ENCODE measurements at places on chromosomes 2 and 18.

DNA sequence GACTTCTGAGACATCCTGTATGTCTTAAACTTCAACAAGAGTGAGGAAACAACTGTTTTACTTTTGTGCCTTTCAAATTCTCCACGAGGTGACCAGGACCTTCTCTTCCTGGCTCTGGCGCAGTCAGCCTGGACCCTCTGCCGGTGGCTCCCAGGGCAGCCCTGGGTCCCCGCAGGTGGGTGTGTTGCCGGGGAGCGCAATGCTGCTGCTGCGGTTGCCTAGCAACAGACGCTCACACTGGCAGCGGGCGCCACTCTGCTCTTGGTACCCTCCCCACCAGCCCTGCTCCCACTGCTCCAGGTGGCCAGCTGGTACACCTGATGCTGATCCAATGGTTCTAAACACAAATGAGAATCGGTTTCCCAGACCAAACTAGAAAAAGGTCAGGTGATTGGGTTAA, 58.7 kb downstream of the GNAL start:
- DNase-seq, result no peak

DNA sequence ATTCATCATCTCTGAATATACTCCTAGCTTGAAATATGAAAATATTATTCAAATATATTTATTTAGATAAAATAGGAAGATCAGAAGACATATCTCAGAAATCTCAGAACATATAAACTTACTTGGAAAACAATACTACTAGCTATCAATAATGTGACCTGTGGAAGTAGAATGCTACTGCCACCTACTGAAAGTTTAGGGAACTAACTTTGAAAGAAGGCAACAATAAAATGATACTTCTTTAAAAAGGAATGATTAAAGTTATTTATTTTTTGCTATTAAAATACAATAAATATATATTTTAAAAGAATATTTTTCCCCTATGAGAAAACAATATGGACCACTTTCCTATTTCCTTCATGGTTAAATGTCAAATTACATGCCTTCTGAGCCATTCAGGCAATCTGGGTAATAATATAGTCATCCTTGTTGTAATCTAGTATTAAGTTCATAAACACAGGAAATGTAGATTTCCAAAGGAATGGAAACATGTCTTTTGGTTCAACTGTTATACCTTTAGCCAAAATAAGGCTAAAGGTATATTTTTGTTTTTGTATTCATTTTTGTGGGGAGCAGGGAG, 26.0 kb downstream of the ACADL start:
- no peak for DNase-seq

DNA sequence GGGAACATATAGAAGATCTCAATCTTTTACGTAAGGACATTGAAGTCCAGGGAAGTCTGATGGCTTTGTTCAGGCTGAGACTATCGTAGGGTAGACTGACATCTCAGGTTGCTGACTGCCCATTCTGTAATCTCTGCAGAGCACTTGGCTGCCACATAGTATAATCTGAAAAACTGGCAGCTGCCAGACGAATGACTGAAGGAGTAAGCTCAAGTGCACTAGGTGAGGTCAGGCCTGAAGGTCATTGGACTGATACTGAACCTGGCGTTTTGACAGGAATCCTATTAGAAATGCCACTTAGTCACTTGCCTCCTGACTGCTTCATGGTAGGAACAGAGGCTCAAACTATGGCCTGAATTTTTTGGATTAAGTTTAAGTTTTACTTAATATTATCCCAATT, 23.5 kb downstream of the GPD2 start:
- DNase-seq, result no peak

DNA sequence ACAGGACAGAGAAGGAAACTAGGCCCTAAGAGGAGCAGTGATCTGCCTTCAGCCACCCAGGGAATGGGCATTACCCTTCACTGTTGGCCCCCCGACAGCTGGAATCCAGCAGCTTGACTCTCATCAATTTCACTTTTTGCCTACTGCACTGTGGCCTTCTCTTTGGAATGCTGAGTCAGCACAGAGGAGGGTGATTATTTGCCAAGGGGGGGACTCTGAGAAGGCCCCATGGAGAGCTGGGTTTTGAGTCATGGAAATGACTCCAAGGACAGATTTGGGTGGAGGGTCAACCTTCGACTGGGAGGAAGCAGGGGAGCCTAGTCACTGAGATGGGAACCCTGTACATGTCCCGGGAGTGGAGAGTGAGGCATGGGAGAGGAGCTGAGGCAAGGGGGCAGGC, 38.1 kb upstream of the NTSR2 start:
- DNase-seq, result no peak

- peak; percentile 26 for DNase-seq
Measured at GRCh38 chr2:234989183-234989701, 37.4 kb downstream of the SH3BP4 start.

DNA sequence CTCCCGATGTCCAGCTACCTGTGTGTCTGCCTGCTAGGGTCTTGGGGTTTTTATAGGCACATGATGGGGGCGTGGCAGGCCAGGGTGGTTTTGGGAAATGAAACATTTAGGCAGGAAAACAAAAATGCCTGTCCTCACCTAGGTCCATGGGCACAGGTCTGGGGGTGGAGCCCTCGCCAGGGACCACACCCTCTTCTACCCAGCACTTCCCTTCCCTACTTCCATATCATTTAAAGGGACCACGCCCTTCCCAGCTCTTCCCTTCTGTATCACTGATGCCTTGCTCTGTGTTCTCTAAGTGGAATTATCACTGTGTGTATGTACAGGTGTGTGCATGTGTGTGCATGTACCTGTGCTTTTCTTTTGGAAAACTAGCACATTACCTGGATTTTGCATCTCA, 6.3 kb downstream of the UGT1A1 start:
- DNase-seq, result no peak

DNA sequence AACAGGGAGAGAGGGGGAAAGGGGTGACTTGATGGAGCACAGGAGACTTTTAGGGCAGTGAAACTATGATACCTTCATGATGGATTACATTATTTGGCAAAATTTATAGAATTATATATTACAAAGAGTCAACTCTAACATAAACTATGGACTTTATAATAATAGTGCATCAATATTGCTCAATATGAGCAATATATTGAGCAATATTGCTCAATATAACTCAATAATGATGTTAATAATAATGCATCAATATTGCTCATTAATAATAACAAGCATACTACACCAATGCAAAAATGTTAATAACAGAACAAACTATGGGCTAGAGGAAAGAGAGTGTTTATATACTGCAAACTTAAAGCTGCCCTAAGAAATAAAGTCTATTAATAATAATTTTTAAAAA, 3.1 kb upstream of the UNC80 start:
- DNase-seq, result no peak

GRCh38 chr18:34929336-34929780, 111.9 kb upstream of the MAPRE2 start:
- no peak for DNase-seq

DNA sequence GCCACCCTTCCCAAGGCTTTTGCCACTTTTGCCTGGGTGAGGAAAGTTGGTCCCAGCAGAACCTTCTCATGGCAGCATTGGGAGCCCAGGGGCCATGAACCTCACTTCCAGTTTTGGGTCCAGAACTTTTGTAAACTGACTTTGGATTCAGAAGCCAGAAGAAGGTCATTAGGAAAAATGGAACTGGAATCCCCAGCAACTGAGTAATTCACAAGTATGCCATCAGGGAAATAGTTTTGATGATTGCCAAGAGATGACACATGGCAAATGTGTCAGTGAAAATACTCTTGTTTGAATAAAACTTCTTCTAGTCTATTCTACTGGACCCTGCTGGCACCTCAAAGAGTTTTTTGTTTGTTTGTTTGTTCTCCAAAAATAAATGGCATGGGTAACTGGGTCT, 203.7 kb downstream of the SETBP1 start:
- DNase-seq, result no peak

DNA sequence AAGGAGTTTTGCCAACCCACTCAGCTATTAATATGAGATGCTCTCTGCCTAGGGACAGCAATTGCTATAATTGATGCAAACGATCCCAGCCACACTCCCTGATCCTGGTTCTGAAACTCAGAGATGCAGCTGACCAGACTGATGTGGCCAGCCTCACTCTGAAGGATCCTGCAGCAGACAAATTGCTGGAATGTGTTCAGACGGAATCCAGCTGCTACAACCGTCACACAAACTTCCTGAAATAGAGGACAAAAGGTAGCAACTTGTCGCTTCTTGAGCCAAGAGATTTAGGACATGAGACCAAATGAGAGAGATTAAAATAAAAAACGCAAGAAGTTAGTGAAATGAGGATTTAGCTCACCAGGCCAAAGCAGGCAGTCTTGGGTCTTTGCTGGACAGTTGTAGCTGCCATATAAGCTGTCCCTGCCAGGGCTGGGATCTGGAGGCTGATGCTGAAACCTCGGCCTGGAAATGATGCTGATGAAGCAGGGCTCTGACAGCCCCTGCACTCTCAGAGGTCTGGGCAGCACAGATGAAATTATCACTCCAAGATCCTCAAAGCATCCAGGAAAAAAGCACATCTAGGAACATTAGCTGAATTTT, 8.3 kb upstream of the YWHAQ start:
- DNase-seq, result no peak

DNA sequence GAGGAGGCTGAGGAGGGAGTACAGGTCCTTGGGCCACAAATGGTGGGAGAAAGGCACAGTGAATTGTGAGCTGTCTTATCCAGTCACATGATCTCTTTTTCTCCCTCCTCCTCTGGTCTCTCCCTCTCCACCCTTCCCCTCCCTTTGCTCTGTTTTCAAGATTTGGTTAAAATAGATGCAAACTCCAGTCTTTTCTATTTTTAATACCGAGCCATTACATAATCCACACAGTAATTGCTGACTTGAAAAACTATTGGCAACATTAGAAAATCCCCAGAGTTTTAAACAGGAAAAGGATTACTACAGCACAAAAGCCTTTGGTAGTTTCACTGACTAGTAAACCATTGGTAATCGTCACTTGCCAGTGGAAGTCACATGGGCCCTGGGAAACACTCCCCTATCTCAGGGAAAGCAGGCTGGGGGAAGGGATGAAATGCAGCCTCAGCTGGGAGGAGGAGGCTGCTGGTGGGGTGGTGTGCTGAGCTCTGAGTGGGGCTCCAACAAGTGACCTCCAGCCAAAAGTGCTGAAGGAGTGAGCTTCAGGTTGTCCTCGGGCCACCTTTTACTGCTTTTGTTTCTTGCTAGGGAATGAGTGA, 57.4 kb upstream of the PCBP1 start:
- DNase-seq, result no peak

DNA sequence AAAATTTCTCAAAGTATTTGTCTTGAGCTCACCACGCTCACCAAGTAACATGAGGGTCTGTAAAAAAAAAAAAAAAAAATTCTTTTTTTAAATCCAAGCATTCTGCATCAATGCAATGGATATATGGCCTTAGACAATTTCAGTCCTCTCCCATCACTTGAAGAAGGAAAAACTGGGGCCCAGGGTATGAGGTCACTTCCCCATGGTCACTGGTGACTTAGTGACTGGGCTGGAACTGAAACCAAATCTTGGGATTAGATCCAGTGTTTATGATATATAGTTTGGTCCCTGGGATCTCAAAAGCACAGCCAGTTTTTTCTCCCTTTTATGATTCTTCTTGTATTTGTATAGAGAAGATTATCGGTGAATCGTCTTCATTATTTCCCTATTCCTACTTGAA, 477.9 kb upstream of the TNP1 start:
- DNase-seq, result no peak

DNA sequence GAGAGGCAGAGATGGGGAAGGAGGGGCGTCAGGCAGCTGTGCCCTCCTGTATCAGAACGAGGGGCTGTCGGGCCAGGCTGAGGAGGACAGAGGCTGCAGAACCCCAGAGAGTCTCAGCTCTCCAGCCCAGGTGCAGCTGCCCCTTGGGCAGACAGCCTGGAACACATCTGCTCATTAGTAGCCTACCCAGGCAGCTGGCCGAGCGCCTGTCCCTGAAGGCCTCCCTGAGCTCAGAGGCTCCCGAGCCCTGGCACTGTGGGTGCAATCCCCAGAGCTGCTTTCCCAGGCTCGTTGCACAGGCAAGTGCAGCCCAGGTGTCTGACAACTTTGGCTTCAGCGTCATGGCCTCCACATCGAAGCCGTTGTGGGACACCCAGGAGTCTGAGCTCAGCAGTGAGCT, 13.1 kb upstream of the TMEM185B start:
- DNase-seq, result no peak

DNA sequence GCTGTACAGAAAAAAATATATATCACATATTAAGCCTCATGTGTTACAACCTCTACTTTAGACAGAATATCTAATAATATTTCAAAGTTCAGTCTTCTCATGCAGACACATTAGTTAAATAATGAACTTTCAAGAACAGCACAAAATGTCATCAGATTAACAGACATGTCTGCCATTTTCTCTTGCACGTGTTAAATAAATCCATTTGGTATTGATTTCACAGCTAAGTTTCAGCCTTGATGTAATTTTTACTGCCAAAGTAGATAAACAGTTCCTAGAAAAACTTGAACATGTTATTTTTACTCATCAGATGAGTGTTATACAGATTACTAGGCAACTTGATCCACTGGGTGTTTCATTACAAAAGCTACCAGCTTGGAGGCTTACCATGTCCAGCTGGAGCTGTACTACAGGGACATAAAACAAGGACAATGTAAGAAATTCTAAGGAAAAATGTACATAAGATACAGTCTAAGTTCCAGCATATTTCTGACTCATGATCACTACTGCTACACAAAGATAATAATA, 290.7 kb upstream of the DDX18 start:
- DNase-seq, result no peak

DNA sequence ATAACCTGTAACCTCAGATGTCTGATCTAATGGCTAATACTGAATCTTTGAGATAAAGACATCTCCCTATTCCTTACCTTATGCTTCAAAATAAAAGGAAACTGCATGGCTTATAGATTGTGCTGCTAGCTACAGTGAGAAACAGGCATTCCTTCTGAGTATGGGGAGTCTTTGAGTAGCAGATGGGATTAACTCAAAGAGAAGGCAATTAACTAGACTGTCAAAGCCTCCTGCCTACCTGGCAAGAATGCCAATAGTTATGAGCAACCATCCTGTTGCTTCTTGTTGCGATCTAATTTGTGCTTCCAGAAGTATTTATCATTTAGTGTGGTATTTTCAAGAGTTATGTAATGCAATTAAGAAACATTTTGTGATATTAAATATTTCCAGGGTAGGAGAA, 660.0 kb upstream of the TMEFF2 start:
- no peak for DNase-seq
